Neural progenitor cell (in vitro differentiated cells): ENCODE measurements at places on chromosomes 1 and 21.

DNA sequence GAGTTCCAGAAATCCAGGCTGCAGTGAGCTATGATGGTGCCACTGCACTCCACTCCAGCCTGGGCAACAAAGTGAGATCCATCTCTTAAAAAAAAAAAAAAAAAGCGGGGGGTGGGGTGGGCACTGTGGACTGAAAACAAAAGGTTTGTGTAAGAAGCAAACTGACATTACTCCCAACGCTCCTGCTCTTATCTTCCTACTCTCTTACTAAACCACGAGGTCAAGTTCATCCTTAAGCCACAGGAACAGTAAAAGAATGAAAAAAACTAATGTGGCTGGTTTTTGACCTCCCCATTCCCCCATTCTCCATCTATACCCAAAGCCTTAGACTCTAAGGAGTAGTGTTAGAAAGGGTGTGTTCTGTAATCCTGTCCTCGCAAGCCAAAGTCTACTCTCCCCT, 30.8 kb downstream of the TFAP2E start:
- no peak for DNase-seq

DNA sequence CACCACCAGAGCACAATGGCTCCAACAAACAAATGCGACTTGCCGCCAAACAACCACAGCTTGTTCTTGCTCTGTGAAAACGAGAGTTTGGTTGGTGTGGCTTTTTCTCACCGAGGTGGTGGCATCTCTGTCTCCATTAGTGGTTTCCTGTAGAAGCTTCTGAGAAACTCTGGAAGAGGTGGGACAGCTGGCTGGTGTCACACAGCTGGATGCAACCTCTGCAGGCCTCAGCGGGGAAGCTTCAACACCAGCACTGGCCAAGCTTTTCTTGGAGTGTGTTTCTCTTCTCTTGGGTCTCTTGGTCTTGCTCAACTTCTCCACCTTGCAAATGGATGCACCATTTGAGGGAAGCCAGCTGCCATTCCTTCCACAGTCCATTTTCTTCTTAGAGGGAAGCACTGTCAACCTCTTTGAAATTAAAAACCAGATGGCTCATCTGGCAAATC, 124.8 kb downstream of the KCNN3 start:
- no peak for DNase-seq

GRCh38 chr1:221756830-221757551, 15.1 kb upstream of the DUSP10 start:
- DNase-seq: no peak

DNA sequence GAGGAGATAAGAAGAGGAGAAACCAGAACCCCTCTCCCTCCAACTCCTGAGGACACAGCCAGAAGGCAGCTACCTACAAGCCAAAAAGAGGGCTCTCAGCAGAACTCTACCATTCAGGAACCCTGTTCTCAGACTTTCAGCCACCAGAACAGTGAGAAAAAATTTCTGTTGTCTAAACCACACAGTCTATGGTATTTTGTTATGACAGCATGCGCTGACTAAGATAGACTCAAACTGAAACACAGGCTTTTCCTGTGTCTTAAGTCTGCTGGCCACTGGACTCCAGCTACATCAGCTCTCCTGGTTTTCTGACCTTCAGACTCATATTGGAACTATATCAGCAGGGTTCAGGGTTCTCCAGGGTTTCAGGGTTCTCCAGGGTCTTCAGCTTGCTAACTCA, 126.5 kb upstream of the TNFSF4 start:
- no peak for DNase-seq

DNA sequence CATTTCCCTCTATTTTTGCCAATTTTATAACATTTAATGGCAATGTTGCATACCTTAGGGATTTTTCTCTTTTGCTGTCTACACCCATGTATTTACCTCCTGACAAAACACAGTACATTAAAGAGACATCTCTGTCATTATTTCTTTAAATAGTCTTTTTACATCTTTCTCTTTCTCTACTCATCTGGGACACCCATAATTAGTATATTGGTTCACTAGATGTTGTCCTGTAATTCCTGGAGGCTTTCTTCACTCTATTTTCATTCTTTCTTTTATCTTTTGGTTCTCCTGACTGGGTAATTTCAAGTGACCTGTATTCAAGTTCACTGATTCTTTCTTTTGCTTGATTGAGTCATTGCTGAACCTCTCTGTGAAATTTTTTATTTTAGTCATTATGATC, 74.3 kb downstream of the FCRL5 start:
- no peak for DNase-seq

DNA sequence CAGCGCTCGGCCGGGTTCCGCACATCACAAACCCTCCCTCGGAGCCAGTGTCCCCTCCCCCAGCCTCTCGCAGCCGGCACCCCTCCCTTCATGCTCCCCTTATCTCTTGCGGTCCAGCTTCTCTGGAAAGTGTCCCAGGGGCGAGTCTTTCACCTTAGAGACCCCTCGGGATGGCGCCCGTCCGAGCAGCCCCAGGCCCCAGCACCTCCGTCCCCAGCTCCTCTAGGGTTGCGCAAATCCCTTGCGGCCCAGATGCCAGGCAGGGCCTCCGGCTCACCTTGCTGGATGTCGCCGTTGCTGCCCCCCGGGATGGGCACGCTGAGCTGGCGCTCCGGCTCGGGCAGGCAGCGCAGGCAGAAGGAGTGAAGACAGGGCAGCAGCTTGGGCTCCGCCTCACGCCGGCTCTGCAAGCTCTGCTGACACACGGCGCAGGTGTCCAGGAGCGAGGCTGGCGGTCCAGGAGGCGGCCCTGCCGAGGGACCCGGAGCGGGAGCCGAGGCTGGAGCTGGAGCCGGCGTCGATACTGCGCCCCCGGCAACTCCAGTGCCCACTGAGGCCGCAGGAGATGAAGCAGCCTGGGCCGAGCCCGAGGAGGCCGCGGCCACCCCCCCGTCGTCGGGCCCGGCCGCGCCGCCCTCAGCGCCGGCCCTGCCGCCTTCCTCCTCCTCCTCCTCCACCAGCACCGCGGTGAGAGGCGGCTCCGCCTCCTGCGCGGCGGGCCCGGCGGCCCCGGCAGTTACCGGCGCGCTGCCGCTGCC, 550 bp downstream of the TRIM33 start:
- no peak for DNase-seq

DNA sequence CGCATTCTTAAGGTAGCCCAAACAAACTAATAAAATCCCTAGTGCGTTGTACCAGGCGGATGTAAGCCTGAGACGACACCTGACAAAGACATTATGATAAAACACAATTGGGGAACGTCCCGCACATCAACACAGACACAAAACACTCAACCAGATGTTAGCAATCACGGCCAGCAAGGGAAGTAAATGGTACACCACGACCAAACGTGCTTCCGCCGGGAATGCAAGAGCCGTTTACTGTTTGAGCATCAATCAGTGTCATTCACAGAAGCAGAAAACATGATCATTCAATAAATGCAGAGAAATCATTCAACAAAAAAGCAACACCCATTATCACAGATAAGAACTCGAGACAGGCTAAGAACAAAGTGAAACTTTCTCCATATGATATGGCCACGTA, 49.4 kb upstream of the COL18A1 start:
- no peak for DNase-seq

- DNase-seq: peak; percentile 31
Measured at GRCh38 chr1:46301406-46301807, 2.0 kb downstream of the LRRC41 start.

DNA sequence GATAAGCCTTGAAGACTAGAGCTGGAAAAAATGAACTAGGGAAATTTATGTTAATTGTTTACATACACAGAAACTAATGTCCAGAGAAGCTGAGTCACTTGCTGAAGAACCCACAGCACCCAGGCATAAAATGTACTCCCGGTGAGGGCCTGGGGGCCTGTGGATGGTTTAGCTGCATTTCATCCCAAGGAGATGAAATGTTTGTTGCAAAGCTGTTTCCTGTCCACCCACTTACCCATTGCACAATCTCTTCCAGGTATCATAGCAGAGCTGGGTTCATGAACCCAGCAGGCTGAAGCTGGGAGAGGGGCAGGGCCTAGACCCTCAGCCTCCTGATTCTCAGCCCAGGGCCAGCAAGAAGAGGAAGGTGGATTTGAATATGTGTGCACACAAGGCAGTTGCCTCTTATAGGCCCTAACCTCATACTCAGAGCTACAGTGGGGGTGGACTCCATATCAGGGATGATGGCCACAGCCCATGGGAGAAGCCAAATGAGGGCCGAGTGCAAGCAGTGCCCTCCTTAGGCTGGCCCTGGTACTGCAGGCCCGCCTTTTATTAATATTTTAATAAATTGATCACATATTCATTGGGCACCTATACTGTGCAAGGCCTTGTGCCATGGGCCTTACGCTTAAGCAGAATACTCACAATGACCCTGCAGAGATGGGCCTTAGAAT, 110.8 kb downstream of the LACTBL1 start:
- DNase-seq: peak; percentile 61

GRCh38 chr1:150575072-150575489, 4.3 kb downstream of the MCL1 start:
- DNase-seq: no peak

DNA sequence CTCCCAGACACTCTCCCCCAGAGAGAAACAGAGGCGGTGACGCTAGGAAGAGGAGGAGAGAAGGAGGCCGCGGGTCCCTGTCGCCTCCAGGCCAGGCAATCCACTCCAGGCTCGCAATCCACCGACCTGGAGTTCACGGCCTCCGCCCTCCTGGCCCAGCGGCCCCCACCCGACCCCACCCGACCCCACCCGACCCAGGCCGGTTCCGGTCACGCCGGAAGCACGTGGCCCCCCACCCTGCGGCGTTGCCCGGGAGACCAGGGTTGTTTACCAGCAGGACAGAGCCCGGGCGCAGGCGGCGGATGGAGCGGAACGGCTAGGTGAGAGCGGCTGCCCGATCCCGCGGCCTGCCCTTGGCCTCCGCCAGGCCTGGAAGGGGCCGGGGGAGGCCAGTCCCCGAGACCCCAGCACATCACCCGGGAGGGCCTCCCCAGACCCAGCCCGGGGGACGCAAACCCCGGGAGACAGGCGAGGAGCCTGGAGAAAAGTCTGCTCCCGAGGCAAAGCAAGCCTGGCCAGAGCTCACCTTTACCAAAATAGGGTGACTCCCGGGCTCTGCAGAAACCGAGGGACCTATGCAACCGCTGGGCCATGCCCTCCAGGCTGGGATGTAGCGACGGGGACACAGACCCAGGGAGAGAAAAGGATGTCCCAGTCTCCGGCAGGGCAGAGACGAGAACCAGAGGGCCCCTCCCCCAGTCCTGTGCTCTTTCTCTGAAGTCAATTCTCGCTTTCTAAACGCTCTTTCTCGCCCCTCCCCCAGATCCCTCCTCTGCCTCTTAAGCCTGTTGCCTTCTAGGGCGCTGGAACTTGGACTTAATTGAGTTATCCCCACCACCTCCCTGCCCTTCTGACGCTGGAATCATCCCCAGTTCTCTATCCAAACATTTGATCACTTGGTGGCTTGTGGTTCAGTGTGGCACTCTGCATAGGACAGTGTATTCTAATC, at the start of the genes PLA2G2C and UBXN10:
Gene PLA2G2C, minus strand, starts transcription at position 685 of the 949 bp plus-strand sequence. CDS start 9,155 bp downstream, outside the sequence.
Gene UBXN10, plus strand, starts transcription at position 263 of the 949 bp plus-strand sequence. CDS start 4,466 bp downstream, outside the sequence.
- DNase-seq: peak; percentile 67

DNA sequence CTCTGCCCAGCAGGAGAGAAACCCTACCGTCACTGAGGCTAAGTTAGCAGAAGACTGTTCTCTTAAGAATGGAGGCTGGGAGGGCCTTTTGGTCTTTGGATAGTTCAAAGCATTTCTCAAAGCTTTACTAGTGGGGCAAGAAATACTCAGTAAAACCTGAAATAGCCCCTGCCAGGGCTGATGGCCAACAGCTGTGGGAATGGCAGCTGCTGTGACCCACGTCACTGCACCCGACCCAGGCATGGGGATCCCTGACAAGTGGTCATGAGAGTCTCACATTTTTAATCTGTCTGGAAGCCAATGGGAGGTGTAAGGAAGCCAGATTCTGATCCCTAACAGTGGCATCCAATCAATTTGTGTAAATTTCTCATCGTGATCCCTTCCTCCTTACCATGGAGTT, 44.5 kb upstream of the ENAH start:
- no peak for DNase-seq

DNA sequence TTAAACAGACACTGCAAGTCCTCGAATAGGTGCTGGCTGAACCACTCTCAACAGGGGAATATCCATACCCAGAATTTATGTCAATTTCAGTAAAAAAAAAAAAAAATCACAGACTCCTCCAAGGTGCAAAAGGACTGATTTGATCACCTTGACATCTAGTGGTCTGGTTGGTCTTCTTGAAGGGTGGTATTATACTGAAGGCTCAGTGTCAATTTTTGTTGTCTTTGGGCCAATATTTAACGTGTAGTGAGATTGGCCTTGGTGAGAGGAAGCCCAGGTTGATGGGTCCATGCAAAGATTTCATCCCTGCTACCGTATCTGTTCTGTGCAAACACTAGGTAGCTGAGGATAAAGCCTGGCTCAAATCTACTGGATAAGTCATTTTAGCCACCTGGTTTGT, 4.0 kb upstream of the GBP5 start:
- no peak for DNase-seq

DNA sequence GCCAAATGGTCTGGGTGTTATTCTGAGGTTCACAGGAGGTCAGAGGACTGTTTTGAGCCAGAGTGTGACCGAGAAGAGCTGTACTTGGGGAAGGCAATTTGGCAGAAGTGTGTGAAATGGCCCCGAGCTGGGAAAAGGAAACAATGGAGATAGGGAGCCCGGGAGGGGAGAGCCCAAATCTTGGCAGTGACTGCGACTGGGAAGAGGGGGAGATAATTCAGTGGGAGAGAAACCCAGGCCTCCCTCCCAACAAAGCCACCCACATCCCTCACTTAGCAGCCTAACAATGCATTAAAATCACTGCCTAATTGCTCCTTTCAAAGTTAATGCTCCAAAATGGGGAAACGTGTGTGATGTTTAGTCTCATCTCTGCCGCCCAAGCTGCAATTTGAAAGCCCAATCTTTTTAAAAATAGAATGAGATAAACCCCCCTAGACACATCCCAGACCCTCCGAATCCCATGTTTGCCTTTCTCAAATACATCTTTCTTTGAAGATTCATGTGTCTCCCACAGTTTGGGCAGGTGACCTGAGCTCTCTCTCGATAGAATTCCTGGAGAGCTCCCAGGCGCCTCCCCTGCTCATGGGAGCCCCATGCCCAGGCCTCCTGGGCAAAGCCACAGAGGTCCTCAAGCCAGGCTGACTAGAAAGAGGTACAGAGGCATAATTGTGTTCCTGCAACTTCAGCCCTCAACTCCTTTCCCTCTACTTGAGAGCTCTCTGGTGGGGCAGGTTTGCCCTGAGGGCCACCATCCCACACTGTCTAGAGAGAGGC, 17.3 kb downstream of the LRRC52 start:
- no peak for DNase-seq

DNA sequence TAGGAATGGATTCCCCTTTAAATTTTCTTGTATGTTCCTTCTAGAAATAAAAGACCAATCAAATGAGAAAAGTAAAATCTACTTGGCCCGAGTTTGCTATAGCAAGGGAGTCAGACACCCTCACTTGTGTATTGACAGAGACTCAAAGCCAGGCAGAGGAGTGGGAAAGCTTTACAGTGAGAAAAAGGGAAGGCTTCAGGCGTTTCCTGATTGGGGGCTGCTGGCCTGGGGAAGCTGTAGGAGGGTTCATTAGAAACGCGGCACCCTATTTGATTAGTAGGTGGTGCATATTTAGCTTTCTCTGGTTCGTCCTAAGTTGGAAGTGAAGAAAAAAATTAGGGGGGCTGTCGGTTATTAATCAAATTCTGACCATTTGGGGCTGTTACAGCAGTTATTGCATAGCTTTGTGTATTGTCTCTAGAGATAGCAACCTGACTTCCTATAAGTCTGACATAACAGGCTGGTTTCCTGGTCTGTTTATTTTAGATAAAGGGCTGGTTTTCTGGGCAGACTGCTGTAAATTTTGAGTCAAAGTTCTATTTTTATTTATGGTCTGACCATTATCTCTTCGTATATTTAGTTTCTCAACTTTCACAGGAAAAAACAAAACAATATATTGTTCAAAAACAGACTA, 10.0 kb downstream of the SLC25A24 start:
- no peak for DNase-seq
